ENCODE measurements at places on chromosomes 5 and 9.
A peak's percentile ranks its signal among the peaks of the same experiment; 100 is the strongest.

DNA sequence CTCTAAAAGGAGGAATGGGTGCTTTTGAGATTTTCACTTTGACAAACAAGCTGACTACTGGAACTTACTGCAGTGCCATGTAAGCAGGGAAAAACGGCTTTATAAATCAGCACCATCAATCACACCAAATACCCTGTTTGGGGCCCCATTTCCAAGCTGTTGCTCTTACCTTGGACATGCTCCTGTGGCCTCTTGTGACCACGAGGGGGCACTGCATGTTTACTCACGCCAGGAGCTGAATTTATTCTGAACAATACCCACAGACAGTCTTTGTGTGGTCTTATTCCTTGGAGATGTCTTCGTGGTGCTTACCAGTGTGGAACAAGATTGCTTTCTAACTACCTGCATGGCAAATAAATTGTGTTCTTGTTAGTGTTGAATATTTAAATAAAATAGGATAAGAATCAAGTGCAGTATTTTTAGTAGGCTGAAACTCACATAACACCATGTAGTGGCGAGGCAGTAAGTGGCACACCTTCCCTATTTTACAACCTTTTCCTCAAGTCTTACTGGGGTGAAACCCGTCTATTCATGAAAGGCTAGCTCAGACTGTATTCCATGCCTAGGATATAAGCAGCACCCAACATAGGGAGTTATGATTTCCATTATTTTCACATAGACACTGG, 155.5 kb upstream of the NMUR2 start:
- DNase-seq: peak; percentile 37

DNA sequence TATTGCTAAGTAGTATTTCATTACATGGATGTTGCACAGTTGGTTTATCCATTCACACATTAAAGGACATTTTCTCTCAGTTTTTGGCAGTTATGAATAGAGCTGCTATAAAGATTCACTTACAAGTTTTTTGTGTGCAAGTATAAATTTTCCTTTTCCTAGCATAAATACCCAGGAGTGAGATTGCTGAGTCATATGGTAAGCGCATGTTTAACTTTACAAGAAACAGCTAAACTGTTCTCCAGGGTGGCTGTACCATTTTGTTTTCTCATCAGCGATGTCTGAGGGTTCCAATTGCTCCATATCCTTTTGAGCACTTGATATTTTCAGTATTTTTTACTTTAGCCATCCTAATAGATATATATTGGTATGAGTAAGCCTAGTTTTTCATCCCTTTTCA, 16.4 kb upstream of the ABCA1 start:
- no peak for DNase-seq

DNA sequence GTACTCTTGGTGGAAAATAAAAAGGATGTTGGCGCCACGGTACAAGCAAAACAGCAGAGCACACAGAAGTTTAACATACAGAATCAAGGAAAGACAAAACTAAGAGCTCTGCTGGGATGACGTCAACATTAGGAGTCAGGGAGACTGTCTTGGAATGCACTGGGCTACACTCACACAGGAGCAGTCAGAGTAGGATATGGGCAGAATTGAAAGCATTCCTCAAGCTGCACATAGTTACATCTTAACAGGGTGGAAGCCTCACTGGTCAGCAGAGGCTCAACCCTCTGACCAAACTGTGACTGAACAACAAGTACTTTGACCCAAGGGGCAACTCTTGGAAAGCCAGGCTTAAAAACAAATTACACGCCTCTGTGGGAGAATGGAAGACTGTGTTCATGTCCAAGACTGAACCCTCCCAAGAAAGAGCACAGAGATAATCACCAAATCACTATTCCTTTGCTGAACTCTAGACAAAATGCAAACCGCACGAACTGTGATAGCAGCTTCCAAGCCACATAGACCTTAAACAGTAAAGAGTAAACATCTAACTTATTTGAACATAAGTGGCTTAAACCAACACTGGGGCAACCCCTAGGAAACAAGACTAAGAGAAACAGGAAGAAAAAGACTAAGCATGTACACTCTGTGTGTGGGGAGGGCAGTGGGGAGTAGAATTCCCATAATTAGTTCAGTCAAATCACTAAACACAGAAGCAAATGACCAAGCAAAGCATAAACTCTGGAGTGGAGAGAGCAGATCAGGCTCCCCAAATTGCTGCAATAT, 772.7 kb downstream of the PRELID2 start:
- no peak for DNase-seq

DNA sequence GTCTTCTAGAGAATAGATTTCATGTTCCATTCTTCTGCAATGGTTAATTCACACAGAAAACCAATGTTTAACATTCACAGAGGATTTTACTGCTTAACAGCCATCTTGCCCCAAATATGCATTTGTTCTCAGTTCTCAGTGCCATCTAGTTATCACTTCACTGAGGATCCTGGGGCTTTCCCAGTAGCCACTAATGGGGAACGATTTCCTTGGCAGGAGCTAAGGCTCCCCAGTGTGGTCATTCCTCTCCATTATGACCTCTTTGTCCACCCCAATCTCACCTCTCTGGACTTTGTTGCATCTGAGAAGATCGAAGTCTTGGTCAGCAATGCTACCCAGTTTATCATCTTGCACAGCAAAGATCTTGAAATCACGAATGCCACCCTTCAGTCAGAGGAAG, 3.4 kb downstream of the ERAP2 start:
- DNase-seq: no peak

DNA sequence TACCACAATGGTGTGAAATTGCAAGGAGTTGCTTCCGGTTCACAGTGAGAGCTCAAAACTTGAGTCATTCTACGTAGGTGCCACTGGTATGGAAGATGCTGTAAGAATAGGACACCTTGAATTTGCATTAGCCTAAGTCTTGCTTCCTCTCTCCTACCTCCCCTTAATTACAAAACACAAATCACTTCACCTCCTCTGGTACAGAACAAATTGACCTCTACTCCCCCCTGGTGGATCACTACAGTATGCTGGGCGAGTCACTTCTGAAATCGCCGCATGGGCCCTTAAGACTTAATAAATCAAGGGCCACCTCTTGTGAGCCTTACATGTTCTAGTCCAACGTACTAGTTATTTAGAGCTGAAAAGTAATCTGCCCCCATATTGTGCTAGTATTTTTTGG, 145.3 kb upstream of the SMARCA2 start:
- peak; percentile 29 for DNase-seq

- DNase-seq: no peak
Measured at GRCh38 chr9:92206488-92206887, 87.0 kb downstream of the IARS1 start.

DNA sequence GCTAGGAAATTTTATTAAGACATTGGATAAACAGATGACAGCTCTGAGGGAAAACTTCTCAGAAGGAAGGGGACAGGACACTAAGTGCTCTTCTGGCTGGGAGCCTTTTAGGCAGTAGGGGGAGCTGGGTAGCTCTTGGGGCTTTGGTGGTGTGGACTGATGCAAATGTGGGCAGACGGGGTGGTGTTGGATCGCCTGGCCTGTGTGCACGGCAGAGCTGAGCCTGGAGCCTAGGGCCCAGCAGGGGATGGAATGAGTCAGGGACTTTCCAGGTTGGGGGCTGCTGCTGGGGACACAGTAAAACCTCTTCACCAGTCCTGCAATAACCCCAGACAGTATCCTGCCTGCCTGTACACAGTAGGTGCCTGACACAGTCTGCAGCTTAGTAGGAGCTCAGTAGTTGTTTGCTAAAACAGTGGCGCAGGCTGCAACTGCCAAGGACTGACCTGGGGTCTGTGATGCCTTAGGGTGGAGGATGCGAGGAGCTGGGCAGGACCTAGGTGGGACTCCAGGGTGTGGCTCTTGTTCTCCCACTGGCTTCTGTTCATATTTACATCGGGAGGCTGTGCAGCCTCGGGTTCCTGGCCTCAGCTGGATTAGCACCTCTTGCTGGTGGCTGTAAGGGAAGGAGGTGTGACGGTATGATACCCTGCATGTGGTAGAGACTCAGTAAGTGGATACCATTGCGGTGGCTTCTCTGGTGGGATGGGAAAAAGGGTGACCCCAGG, 83.8 kb downstream of the DAB2IP start:
- DNase-seq: peak; percentile 5

DNA sequence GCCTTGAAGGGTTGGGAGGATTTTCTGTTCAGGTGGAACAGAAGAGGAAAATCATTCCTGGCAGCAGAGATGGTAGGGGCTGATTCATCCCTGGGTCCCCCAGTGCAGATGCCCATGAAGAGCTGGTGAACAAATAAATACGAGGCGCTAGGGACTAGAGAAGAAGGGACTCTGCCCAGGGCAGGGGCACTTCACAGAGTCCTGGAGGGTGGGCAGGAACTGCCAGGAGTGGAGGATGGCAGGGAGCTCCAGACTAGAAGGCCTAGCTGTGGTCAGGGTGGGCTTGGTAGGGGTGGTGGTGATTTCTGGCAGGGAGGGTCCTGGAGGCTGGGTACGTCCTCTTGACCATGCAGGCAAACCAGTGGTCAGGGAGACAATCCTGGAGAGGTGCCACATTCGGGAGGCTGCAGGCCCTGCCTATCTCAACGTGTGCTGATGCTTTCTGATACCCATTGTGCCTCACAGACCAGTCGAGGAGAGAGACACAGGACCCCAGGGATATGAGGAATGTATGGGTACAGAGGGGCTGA, 69.9 kb downstream of the CRB2 start:
- DNase-seq: no peak

DNA sequence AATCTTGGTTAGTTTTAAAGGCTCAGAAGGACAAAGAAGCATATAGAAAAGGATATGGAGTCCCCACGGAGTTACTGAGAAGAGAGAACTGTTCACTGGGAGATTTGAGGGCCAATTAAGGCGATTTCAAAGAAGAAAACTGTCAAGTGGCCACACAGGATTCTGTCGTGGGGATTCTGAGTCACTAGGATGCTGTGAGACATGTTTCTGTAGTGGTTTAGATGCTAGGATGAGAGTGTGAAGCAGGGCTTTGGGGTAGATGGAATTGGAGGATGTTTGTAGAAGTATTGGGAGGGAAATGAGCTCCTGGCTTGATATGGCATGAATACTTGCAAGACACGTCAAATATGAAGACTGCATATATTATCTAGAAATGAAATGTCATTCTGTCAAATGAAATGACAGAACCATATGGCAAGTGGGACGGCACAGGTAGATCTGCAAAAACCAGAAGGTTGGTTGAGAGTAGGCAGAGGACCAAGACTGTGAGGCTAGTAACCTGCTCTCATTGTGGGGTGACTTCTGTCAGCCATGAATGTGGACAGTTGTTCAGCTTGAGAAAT, 136.3 kb upstream of the SPRY4 start:
- no peak for DNase-seq

- DNase-seq: no peak
Measured at GRCh38 chr5:88736494-88736893, 146.5 kb downstream of the MEF2C start.

DNA sequence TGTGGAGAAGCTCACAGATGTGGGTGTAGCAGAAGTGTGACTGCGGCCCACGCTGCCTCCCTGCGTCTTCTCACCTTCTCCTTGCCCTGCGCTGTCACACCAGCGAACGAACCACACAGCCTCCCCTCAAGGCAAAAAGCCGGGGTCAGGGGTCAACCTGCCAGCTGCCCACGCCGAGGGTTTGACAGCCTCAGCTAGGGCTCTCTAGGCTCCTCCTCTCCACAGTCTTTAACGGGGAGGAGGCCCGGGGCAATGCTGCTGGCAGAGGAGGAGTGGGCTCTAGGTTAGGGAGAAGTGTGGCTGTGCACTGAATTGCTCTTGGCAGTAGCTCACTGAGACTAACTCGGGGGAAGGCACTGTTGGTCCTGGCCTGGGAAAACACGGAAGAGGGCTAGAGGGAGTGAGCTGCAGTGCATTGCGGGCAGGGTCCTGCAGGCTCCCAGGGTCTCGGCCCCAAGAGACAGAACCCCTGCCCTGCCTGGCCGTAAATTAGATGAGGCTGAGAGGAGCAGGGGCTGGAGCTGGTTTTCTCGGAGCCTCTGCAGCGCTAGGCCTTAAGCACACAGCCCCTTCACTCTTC, 4.2 kb upstream of the TRIM52 start:
- no peak for DNase-seq

GRCh38 chr9:122900791-122901190, 4.4 kb downstream of the RC3H2 start:
- no peak for DNase-seq

DNA sequence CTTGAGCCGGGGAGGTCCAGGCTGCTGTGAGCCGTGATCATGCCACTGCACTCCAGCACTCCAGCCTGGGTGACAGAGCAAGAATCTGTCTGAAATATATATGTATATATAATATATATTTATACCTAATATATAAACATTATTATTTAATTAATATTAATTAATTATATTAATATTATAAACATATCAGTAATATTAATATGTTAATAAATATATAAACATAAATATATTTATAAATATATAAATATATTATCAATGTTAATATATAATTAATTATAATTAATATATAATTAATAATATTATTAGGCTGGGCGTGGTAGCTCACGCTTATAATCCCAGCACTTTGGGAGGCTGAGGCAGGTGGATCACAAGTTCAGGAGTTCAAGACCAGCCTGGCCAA, 41.1 kb downstream of the F2R start:
- no peak for DNase-seq

- no peak for DNase-seq
Measured at GRCh38 chr9:74172874-74173273, 324.3 kb upstream of the RORB start.

GRCh38 chr5:36392818-36393217, 91.1 kb upstream of the RANBP3L start:
- no peak for DNase-seq

All from stimulated activated CD4-positive, alpha-beta T cell treated with anti-CD3 and anti-CD28 coated beads, Interleukin-2, amount 100 ng/mL, for 24 hours (primary cell).